ENCODE measurements at places on chromosomes 5 and 9.

DNA sequence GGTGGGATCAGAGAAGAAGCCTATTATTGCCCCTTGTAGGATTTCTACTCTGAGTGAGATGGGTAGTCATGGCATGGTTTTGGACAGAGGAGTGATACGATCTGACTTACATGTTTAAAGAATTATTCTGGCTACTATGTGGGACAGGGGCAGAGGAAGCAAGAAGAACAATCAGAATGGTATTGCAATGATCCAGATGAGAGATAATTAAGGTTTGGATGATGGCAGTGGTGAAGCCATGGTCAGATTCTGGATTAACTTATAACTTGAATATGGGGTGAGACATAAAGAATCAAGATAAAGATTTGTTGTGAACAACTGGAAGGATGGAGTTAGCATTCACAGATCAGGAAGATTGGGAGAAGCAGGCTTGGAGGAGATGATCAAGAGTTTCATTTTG, 3.4 kb upstream of the HEMGN start:
- no peak for DNase-seq

GRCh38 chr5:132812123-132812765, 858 bp upstream of the SOWAHA start:
- DNase-seq, result no peak

DNA sequence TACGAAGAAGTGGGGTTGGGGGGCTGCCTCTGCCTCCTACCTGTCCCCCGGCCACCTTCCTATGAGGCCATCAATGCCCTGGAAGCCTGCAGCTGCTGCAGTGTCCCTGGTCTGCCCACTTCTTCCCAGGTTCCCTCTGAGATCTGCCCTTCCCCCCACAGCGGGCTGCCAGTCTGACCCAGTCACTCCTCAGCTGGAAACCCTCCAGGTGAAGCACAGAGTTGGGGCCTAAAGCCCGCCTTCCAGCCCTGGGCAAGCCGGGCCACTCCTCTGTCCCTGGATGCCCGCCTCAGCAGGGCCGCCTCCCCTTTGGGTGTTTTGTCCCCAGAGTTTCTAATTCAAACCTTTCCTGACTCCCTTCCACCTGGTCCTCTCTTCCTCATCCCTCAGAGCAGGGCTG, 137.0 kb downstream of the RXRA start:
- DNase-seq, result no peak

DNA sequence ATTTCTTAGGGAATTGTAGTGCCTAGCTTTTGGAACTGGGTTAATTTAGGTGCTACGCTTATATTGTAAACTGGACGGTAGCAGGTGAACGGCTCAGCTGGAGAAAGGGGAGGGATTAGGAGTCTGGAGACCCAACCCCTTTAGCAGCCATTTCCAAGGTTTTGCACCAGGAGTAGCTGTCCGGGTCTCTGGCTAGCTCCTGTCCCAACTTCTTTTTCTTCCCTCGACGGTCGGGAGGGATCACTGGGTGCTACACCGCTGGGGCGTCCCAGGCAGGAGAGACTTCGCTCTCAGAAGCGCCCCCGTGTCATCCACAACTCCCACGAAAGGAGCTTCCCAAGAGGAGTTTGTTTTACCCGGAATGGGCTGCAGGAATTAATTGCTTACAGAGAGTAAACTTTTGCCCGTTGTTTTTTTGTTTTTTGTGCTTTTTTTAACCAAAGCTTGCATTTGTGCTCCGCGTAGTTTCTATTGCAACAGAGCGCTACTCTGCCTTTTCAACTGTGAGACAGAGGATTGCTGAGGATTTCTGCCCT, 1640.9 kb upstream of the C9orf72 start:
- DNase-seq, result peak; percentile 94

DNA sequence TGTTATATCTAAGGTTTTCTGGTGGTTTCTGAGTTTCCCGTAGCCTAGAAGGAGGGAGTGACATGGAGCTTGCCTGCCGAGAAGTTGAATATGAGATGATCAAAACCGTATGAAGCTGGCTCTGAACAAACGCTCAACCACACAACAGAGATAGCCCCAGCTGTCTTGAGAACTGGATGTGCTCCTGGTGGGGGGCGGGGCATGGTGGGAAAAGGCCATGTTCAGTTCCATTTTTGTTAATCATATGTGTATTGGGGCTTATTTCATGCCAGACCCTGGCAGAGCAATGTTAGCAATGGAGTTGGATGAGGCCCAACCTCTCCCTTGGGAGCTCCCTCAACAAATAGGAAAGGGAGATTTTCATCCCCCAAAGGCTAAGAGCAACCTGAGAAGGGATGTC, 4.8 kb downstream of the CCL19 start:
- no peak for DNase-seq

DNA sequence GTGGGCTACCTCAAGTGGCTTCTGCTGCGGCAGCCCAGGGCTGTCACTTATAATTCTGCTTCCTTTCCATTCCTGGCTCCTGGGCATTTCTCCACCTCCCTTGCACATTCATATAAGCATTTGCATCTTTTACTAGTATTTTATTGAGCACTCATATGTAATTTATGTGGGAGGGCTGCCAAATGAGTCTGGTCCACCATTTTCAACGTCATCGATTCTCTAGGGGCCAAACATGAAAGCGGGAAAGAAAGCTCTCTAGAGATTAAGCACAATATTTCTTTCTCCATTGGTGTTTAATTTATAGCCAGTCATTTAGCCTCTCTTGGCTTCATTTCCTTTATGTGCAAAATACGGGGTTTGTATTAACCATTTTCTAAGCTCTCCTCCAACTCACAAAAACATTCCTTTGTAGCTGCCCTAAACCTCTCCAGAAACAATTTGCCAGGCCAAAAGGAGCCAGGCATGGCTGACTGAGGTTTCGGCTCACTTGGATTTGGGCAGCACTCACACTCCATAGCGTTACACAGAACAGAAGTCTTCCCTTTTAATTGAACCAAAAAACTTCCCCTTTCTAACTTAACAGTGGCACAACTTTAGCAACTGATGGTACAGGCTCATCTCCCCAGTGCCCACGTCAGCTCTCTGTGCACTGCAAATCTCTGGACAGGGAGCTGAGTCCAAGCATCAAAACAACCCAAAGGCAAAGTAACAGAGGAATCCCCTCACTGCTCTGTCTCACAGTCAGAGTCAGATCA, 183.5 kb downstream of the ROR2 start:
- DNase-seq, result no peak

DNA sequence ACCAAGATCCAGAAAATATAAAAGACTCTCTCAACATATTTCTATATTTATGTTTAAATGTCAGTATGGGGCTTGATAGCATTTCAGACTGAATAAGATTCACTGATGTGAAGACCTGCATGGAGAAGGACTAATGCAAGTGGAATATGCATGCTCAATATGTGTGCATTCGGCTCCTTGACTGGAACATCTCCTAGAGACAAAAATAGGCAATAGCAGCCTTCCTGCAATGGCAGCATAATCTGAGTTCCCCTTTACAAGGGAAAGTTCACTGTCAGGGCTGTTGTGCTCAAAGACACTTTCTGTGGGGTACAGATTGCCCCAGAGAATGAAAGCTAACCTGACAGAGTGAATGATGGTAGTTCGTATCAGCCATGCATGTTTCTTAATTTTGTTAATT, 42.4 kb downstream of the STARD4 start:
- DNase-seq, result no peak

- peak; percentile 22 for DNase-seq
These were observed 258.6 kb downstream of the FSTL4 start for GRCh38 chr5:133353741-133354140.

DNA sequence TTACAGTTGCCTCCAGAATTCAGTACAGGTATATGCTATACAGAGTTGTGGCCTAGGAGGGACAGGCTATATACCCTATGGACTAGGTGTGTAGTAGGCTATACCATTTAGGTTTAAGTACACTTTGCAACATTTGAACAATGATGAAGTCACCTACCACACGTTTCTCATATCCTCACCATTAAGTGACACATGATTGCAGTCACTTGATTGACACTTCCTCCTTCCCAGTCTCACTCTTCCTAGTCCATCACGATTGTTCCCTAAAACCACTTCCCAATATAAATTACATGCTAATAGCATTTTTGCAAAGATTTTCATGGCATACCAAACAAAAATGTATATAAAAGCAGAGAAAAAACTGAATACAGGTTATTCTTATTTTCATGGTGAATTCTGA, 312.2 kb downstream of the EPB41L4A start:
- no peak for DNase-seq

DNA sequence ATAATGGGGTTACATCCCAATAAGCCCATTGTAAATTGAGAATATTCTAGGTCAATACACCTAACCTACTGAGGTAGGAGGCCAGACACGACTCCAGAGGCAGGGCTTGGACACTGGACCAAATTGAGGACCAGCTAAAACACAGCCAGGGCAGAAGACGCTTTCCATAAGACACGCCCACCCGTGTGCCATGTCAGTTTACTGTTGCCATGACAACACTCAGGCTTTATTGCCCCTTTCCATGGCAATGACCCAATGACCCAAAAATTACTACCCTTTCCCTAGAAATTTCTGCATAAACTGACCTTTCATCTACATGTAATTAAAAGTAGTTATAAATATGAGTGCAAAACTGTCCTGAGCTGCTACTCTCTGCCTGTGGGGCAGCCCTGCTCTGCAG, 31.5 kb downstream of the SLC22A4 start:
- DNase-seq, result peak; percentile 48

GRCh38 chr9:27090711-27091110, 18.3 kb upstream of the TEK start:
- DNase-seq, result no peak

DNA sequence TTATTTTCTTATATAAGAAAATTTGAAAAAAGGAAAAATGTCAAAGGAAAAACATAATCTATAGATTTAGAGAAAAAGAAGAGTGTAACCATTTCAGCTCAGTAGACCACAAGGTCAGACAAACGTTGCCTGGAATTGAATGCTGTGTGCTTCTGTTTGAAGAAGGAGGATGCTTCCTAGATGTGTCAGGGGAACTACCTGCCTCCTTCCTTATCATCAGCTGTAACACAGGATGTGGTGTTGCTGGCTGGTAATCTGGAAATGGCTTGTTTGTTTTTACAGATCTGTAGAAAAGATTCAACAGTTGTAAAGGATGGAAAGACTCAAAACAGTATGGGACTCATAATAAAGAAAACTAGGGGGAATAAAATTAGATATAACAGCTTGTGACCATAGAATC, 160.7 kb upstream of the MEF2C start:
- DNase-seq, result no peak

- no peak for DNase-seq
These were observed 88.9 kb downstream of the SNCAIP start for GRCh38 chr5:122400938-122401337.

DNA sequence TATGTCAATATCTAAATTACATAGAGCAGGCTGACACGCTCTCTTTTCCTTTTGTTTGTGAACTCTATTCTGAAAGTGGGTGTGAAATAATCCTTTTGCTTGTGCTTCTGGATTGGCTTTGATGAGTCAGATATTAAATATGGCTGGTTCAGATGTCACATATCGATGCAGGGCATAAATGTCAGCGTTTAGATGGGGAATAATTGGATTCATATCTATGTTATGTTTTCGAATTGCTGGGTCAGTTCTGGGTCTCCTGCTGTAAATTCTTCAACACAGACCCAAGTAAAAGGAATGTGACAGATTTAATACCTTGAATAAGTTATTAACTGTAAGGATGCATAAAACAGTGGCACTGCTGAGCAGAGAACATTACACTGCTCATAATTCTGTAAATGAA, 118.7 kb upstream of the SNX2 start:
- DNase-seq, result no peak

GRCh38 chr5:135441350-135441831, 5.8 kb downstream of the DCANP1 start:
- DNase-seq, result no peak

- no peak for DNase-seq
These were observed 537.6 kb downstream of the CETN3 start for GRCh38 chr5:89871906-89872305.

DNA sequence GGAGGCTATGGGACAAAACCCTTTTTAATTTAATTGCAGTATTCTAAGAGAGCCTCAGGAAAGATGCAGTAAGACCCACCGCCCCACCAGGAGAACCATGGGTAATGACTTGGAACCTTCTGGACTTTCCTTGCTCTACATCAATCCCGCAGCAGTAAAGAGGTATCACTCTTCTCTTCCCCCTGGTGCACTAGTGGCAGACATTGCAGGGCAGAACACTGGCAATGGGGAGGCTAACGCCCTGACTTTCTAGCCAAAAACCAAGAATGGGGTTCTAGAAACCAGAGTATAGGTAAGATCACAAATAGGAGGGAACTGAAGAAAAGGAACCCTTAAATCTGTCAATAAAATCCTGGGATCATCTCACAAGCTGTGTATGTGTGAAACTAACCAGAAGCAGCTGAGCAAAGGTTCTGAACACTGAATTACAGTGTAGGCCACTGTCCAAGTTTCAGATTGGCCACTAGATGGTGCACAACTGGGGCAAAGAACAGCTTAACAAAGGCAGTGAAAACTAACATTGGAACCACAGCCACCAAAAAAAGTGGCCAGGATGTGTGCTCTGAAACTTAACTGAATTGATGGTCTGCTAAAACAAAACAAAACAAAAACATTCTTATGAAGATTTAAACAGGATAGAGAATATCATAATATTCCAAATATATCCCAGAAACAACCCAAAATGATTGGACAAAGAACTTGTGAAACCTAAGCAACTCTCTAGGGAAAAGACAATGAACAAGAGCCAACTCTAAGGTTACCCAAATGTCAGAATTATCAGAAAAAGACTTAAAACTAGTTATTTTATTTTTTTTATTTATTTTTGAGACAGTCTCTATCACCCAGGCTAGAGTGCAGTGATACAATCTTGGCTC, 6.6 kb upstream of the FAM151B start:
- DNase-seq, result peak; percentile 79

GRCh38 chr5:118461436-118461835, 526.9 kb downstream of the DTWD2 start:
- DNase-seq, result no peak

- no peak for DNase-seq
These were observed 185.7 kb downstream of the ESM1 start for GRCh38 chr5:54799645-54800044.

DNA sequence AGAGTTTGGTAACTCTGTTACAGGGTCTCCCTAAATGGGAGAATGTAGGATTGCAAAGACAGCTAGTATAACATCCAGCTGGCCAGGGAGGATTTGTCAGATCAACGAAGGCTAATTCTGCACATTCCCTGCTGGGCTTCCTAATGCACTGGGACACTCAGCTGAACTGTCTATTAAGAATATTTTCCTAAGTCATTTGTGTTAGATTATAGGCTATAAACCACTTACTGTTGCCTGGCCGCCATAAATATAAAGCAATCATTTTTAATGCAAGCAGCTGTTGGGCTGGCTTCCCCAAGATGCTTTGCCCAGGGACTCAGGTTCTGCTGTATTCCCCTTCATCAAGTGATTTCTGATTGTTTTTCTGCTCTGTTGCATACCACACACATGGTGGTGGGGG, 35.3 kb upstream of the SLIT3 start:
- no peak for DNase-seq

- DNase-seq, result peak; percentile 41
These were observed 133.8 kb downstream of the PDE4D start for GRCh38 chr5:59759600-59760351.

GRCh38 chr9:95887926-95888497, 12.5 kb downstream of the ERCC6L2 start:
- DNase-seq, result no peak

All from GM23338 (cell line).